HEK293T (cell line): ENCODE measurements at places on chromosomes 12 and 14.
A peak's percentile ranks its signal among the peaks of the same experiment; 100 is the strongest.

- DNase-seq, result no peak
Measured at GRCh38 chr12:15013634-15014179, 40.9 kb downstream of the PDE6H start.

- DNase-seq, result no peak
Measured at GRCh38 chr12:111283521-111283920, 85.4 kb downstream of the PHETA1 start.

DNA sequence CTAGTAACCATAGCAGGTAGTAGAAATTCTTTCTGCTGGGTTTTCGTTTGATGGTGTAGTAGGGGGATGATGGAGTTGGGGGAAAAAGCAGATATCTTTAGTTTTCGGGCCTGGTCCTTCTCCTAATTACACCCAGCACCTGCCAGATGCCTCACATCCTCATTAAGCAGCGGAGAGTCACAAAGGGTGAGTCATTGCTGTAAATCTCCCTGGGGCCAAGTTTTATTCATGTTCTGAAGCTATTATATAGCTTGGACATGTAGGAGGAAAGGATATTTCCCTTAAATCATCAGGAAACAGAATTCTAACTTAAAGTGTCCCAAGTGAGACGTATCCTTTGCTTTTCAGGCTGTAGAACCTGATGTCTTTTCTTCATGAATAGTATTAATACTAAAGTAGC is 4.9 kb upstream of the NECAP1 start:
- no peak for DNase-seq

DNA sequence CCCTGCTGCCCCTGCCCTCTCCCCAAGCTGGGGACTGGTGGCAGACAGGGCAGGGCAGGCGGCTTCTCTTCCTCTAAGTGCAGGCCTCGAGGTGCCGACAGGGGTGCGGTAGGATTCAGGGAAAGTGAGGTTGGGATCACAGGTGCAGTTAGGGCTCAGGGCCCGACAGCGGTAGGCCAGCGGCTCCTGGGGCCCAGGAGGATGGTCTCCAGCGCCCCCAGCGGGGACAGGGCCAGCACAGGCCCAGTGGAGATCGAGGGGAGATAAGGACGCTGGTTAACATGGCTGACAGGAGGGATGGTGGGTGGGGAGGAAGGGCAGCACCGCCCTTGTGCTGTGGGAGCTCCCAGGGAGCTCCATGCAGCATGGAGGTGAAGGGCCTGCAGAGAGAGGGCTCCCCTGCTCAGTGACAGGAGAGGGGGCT is 935 bp upstream of the CRIP1 start:
- DNase-seq, result peak; percentile 46

- DNase-seq, result no peak
Measured at GRCh38 chr12:16730772-16731171, 124.8 kb upstream of the LMO3 start.

- no peak for DNase-seq
Measured at GRCh38 chr12:73221836-73222235, 949.7 kb downstream of the TRHDE start.

DNA sequence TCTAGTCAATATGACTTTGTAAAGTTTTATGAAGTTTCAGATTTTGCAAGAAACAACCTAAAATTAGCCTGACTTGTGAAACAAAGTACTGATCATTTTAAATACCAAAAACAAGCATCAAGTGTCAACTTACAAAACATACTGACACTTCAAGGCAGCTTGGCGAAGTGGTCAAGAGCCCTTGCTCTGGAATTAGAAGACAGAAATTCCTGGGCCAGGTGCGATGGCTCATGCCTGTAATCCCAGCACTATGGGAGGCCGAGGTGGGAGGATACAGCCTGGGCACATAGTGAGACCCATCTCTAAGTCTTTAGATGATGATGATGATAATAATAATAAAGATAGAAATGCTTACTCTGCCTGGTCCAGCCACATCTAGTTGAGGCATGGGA is 45.4 kb upstream of the NR2C1 start:
- DNase-seq, result no peak

- no peak for DNase-seq
Measured at GRCh38 chr12:67982164-67982563, 7.1 kb upstream of the IFNG-AS1 start.

- DNase-seq, result no peak
Measured at GRCh38 chr12:124842800-124843510, 20.7 kb downstream of the SCARB1 start.

DNA sequence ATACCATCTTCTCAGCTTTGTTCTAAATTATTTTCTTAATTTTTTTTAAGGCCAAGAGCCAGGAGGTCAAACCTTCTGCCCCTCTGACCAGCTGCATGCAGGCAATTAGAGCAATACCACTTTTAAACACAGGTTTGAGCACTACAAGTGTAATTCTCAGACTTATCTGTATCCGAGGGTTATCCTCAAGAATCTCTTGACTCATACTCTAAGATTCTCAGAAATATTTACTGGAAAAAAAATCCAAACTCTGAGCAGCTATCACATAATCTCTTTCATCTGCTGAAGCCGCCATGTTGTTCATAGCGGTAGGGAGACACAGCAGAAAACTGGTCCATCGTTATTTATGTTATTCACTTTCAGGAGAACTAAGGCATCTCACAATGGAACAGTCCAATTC is 27.4 kb upstream of the PTHLH start:
- no peak for DNase-seq

GRCh38 chr14:94161981-94162380 is 12.1 kb upstream of the PPP4R4 start:
- no peak for DNase-seq

- no peak for DNase-seq
Measured at GRCh38 chr12:10705655-10706054, 17.5 kb downstream of the YBX3 start.

GRCh38 chr12:61523276-61523992 is 736.8 kb upstream of the USP15 start:
- no peak for DNase-seq

DNA sequence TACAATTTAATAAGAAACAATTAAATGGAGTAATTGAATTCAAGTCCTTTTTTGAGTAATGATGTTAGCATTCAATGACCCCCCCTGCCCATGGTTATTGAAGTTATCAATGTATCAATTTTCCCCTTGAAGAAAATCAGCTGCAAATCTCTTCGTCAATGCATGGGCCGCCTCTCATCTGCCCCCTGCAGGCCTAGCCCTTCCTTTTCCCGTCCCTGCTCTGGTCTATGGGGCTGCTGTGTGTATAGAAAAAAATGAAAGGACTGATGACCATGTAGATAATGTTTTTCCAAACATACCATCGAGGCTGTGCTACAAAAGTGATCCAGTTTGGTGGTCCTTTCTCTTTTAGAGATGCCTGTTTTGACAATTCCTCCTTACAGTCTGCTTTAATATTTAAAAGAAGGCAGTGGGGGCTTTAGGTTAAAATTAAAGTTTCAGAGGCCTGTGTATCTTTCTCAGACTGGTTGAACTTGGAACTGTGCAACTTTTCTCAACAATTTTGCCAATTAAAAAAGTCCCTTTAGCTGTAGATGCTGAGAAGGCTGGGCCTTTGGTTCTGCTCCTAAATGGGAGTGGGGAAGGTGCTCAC is 98.4 kb downstream of the APAF1 start:
- DNase-seq, result peak; percentile 60

- no peak for DNase-seq
Measured at GRCh38 chr14:97058074-97058467, 260.9 kb downstream of the VRK1 start.
